PC-9 (cell line): ENCODE measurements at places on chromosomes 11 and 22.

DNA sequence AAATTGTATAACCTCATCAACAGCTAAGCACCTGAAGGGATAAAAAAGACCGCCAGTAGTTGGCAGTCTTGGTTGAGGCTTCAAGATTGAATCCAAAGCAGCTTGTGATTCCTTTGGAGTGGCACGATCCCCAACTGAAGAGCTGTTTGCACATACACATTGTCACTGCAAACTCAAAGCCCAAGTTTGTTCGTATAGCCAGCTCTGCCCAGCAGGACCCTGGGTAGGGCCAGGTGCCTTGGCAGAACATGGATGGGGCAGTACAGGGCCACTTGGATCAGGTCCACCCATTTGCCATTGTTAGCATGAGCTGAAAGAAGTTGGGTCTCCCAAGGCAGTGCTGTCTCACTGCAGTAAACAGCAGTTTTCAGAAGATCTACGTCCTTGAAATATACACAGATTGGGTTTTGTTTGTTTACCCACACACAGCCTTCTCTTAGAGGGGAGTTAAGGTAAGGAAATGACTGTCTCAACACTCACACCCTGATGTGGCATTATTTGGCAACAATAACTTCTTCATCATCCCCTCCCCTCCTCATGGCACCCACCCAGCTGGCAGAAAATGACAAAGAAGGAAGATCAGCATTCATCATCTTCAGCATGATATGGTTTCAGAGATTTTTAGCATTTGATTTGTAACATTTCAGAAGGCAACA lies 132.9 kb downstream of the COMMD9 start:
- no peak for DNase-seq

DNA sequence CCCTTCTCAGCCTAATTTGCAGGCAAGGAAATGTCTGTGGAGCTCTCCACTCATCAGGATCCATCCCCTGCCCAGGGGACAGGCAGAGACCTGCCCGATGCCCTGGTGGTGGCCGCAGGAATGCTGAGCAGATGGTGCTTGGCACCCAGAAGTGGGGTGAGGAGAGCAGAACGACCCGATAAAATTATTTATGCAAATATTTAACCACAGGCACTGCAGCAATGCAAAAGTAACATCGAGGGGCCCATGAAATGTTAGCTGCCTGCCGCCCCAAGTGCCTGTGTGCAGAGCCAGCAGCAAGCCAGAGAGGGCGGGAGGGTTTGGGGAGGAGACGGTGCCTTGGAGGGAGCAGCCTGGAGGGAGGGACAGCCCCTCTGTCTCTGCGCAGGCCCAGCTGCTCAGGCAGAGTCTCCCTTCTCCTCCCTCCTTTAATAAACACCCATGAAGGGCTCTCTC lies 205.5 kb downstream of the CTTN start:
- DNase-seq = no peak

- DNase-seq = no peak
These were observed 14.0 kb upstream of the ARHGAP42 start for GRCh38 chr11:100673063-100673462.

DNA sequence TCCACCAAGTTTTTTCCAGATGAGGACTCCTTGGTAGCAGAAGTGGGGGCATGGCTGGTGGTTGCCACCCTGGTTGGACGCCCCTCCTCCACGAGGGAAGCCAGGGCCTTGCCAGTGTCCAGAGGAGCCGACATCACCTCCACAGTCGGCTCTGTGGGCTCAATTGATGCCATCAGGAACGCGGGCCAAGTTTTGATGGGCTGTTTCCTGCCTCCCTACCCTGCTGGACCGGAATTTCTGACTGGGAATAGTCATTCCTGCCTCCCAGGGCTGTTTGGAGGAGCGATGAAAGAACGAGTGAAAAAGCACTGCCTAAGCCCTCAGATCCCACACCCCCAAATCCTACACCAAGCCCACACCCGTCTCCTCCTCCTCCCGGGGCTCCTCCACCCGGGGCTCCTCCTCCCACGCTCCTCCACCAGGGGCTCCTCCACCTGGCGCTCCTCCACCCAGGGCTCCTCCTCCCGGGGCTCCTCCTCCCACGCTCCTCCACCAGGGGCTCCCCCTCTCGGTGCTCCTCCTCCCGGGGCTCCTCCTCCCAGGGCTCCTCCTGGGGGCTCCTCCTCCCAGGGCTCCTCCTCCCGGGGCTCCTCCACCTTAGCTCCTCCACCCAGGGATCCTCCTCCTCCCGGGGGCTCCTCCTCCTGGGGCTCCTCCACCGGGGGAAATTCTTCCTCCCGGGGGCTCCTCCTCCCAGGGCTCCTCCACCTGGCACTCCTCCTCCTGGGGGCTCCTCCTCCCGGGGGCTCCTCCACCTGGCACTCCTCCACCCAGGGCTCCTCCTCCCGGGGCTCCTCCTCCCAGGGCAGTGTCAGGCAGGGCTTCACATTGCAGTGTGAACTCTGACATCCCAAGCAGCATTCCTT lies 10.0 kb upstream of the PRR5 start:
- no peak for DNase-seq

DNA sequence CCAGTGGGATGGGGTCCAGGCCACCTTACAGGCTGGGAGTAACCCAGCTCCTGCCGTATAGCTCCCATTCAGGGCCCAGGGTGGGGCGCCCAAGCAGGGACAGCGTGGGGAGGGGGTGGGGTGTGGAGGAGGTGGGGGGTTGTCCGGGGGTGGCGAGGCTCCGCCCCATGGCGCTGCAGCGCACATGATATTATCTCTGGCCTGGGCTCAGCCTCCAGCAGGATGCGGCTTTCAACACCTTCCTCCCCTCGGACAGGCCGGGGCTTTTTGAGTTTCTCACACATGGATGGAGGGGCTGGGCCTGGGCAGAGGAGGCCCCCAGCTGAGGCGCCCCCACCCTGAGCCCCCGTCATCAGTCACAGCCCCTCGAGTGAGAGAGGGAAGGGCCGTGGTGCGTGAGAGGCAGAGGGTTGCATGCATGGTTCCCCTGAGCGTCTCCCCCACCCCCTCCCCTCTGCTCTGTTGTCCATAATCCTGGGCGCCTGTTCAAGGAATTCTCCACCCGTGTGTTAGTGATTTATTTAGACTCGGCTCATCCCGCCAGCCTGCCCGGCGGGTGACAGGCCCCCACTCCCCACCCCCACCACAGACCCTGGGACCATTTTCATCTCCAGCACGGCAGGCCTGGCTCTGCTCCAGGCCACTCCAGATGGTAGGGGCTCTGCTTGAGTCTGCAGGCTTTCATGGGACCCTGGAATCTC lies 44.9 kb downstream of the WNT11 start:
- DNase-seq = no peak
